ENCODE measurements at places on chromosomes 2 and 18. TPM values are rescaled to one million over a fixed set of nuclear protein-coding genes. Genes with fewer than 3 reads are reported as not detected.
A peak's percentile ranks its signal among the peaks of the same experiment; 100 is the strongest.

- DNase-seq: no peak
Measured at GRCh38 chr18:7754725-7755181, 187.6 kb downstream of the PTPRM start.

- DNase-seq: no peak
Measured at GRCh38 chr2:18950361-18950851, 361.0 kb upstream of the NT5C1B start.

The TLX2 gene
- total RNA-seq: 0.27 TPM

DNA sequence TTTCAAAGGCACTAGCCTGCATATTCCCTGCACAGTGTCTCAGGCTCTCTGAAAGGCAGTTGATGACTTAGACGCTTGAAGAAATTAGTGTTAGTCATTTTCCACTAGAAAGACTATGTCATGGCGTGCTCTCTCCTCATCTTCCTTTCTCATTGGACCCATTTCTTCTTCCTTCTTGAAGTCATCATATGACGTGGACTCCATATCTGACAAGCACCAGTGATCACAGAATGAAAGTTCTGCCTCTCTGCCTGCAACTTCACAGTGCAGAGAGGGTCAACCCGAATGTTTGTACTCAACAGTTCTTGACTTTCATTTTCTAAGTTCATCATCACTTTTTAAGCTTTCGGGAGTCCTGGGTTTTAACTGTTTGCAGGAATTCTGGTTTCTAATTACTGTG, 63.7 kb upstream of the CYRIA start:
- no peak for DNase-seq

The CDCA7 gene
- total RNA-seq: 19.9 TPM

- DNase-seq: no peak
Measured at GRCh38 chr2:100748673-100749072, 71.3 kb upstream of the NPAS2 start.

DNA sequence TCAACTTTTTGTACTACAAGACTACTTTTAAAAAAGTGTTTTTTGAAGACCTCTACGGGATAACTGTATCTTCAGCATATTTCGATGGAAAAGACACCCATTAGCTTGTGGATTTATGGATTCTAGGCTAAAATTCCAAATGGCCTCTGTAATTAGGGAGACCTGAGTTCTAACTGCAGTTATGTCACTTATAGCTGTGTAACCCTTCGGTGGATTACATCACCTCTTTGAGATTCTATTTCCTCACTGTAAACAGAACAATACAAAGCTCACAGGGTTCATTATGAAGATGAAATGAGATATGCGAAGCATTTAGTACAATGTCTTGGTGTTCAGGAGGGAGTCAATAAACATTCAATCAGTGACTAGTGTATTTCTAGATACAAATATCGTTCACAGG, 24.2 kb downstream of the LMAN2L start:
- DNase-seq: no peak

DNA sequence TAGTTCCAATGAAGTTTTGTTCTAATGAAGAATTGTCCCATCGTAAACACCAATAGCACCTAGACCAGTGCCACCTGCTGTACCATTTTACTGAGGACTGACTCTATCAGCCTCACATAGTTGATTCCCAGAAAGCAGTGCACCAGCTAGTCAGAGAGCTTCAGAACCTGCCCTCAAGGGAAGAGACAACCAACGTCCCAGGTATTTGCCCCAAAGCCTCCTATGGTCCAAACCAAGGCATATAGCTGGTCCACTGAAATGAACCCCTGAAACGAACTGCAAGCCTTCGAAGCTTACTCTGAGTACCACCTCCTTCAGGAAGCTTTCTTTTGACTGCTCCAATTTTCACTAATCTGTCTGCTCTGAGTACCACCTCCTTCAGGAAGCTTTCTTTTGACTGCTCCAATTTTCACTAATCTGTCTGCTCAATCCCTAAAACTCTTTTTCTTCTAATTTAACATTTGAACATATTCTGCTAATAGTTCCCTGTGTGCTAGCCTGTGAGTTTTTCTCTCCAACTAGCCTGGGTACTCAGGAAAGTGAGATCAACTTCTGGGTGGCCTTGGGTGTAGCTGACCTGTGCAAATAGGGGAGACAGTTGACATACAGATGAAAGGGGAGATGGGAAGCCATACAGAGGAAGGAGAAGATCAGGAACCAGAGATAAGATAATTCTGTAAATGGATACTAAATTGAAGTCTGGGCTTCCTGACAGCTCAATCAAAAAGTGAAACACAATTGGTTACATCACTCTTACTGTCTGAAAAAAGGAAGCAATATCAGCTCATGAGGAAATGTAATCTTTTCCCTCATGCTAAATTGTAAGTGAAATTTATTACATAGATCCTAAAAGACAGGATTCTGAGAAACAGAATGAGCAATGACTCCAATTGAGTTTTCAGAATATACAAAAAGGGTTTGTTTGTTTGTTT, 33.5 kb upstream of the EML4 start:
- no peak for DNase-seq

DNA sequence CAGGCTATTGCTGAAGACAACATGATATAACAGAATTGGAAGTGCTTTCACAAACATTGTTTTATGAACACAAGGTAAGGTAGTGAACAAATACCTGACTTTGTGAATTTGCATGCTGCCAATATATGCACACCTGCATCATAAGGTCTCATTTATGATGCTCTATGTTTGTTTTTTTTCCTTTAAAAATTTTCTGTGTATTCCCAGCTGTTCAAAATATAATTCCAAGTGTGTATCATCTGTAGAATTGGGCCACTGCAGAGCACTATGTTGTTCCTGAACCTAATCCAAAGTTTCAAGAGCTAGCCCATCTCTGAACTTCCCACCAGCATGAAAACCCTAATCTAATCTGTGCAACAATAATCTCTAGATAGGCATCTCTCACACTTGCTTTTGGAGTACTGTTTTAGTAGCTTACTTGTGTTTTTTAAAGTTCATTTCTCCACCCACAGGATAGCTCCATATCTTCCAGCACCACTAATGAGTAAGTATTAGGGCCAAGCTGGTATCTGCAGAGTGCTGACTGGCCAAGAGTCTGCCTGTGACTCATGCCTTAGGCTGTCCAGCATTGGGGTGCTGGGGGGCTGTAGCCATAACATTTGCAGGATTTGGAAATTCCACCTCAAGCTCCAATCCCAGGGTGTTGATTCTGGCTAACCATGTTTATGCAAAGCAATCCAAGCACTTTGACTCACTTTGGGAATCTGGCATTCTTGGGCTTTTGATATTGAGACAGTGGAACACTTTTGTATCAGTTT, 208.2 kb upstream of the REV1 start:
- no peak for DNase-seq

- no peak for DNase-seq
Measured at GRCh38 chr18:58109256-58109655, 65.2 kb downstream of the NEDD4L start.

GRCh38 chr2:23453836-23454460, 69.0 kb downstream of the KLHL29 start:
- no peak for DNase-seq

GRCh38 chr18:12376034-12376753, 833 bp downstream of the AFG3L2 start:
- DNase-seq: no peak

- DNase-seq: no peak
Measured at GRCh38 chr2:232543928-232544631, 4.6 kb downstream of the CHRNG start.

The FEZ2 gene
- total RNA-seq: 11.8 TPM

The KCNJ3 gene
- total RNA-seq: not detected

GRCh38 chr2:170420961-170421687, 243.2 kb downstream of the MYO3B start:
- no peak for DNase-seq

The LYPD1 gene
- not detected for total RNA-seq

DNA sequence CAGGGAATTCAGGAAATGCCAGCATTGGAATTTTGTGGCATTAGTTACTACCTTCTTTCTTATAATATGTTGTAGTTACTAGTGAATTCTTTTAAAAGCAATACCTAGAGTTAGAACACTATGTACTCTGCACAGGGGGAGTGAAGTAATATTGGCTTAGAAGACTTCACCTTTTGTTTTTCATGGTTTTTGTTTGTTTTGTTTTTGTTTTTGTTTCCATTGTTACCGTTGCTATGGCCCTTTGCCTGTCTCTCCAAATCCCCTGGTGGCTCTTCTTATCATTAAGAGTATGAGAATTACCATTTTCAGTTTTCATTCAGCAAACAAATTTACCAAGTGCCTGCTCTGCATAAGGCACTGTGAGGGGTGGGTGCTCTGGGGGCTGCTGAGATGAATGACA, 160.1 kb downstream of the HAUS1 start:
- no peak for DNase-seq

GRCh38 chr18:11654736-11655605, 34.1 kb upstream of the GNAL start:
- peak; percentile 39 for DNase-seq

DNA sequence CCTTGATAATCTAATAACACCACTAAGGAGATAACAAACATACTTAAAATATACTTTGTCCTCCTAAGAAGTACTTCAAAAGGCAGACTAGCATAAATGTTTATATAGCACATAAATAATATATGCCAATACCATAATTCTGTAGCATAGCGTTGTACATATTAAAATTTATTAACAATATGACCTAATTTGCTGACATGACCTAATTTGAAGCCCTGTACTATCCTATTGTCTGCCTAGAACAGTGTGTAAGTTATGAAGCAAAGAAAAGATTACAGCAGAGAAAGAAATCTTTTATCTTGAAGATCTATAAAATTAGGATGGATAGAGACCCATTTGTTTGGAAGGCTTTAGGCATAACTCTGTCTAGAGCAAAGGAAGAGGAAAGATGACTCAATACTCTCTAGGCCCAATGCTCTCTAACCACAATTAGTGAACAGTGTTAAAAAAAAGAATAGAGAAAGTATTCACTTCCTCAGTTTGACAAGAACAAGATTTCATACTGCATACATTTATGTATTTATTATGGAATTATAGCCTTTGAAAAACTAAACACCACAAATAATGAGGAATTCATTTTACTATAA, 231.3 kb downstream of the ZRANB3 start:
- DNase-seq: no peak

DNA sequence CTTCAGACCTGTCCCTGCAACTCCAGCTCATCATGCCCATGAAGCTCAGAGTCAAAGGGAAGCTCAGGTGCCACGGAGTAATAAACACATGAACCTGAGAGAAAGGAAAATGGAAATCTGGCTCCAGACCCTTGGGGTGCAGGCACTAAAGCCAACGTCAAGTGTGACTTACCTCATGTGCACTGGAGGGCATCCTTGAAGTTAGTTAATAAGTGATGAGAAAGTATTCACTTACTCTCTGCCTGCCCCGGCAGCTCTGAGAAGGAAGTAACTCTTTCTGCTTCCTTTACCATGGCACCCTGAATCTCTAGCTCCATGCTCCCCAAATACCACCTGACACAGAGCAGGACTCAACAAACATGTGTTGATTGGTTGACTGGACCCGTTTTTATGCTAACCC, 21.4 kb upstream of the AGAP1 start:
- no peak for DNase-seq

The ASXL2 gene
- total RNA-seq: 8.1 TPM

DNA sequence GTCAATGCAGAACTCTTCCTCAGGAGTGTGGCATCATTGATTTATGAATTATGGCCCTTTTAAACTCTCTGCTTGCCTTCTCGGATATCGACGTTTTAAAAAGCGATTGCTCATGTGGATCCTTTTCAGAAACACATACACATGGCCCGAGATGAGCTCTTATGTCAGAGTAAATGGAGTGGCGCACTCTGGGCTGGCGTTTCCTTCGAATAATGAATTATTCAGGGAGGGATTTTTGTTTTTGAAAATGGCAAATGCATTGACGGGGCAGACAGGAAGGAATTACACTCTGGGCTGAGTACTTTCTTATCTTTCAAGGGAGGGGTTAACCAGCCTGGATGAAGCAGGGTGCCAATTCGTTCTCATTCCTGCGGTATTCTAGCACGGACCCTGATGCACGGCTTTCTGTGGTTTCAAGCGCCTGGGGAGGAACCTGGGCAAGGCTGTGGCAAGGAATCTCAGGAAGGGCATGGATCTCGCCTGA, 142.7 kb downstream of the PRKCE start:
- DNase-seq: no peak

The IL1R2 gene
- not detected for total RNA-seq

GRCh38 chr2:30738141-30738911, 68.9 kb downstream of the CAPN13 start:
- no peak for DNase-seq

DNA sequence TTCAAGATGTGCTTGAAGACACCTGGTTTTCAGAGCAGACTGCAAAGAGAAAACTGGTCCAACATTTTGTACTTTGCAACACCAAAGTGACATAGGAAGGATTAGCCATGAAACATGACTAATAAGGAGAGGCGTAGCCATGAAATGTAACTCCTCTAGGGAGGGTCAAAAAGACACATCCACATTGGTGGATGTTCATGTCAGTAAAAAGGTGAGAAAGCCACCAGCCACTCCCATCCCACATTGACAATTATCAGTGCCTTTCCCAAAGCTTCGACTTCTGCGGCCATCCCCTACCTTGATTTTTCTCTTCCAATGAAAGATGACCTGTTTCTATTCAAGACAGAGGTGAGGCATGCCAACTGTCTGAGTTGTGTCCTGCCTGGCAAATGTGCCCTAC, 223.2 kb downstream of the ALK start:
- DNase-seq: no peak

DNA sequence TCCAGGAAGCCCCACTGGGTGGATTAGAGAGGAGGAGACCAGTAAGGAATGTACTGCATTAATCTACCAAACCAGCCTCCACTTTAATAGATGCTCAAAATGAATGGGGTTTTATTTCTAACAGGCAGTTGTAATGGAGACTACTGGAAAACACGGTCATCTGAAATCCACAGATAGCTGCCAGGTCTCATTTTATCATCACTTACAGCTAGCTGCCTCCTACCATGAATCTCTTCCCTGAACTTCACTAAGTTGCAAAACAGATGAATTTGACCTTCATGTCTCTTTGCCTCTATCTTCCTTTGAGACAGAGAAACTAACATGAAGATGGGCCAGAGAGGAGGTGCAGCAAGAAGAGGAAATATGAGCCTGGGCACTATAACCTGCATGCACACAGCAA, 21.9 kb downstream of the ZBTB7C start:
- DNase-seq: no peak

- DNase-seq: no peak
Measured at GRCh38 chr2:48854681-48855080, 99.2 kb upstream of the LHCGR start.

DNA sequence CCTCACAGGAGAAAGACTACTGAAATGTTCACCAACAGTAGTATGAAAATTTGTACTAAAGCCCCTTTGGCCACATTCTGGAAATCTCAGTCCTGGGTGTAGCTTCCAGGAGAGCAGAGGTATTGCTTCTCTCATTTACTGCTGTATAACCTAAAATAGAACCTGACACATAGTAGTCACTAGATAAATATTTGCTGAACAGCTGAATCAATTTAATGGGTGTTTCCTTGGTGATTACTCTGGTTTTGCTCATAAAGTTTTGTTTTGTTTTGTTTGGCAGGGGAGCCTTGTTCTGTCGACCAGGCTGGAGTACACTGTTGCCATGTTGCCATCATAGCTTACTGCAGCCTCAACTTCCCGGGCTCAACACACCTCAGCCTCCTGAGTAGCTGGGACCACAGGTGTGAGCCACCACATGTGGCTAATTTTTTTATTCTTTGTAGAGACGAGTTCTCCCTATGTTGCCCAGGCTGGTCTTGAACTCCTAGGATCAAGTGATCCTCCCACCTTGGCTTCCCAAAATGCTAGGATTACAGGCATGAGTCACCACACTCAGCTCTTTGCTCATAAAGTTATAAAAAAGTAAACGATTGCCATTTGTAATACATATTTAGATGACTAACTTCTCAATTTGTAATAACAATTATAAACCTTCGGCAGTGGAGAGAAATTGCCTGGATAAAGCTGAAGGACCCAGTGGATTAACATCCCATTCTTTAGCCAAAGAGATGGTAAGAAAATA, 11.5 kb upstream of the PARD3B start:
- DNase-seq: no peak

The EVX2 gene
- total RNA-seq: not detected
